ENCODE measurements at places on chromosomes 3 and 15.

DNA sequence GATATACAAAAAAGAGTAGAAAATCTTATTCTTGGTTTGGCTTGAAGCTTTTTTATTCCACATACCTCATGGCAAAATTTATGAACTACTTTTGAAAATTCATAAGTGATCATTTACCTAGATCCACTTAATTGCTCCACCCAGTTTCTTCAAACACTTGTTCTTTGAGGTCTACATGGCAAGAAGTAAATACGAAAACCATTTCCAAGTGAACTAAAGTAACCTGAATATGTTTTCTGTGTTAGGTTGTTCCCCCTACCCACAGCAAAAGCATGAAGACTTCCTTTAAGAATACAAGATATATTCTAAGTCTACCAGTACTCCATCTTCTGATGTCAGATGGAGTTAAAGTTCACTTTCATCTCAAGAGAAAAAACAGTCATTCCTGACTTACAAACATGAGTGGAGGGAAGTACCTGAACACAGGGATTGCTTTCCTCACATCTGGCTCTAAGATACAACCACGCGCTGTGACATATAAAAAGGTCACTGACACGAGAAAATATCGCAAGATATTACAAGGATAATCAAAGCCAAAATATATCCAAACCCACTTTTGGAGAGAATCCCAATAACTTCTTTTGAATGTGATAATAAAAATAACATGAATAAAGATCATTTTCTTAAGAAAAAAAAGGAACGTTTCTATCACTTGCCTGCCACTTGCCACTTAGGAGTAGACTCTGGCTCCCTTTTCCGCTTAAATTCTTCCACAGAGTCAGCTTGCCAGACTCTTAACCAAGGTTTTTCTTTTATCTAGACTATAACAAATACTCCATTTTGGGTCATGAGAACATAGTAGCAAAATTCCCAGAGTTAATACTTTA lies 424.5 kb downstream of the TIGIT start:
- no peaks in the 10 kb centered on the region for H3K36me3 ChIP-seq
- no peaks in the 10 kb centered on the region for H3K27me3 ChIP-seq
- H3K4me1 ChIP-seq: peaks cover 16% of the 10 kb centered on the region
- no peak overlapping the region for H3K27ac ChIP-seq
- no peak overlapping the region for H3K4me3 ChIP-seq

GRCh38 chr3:112667599-112667998 lies 26.7 kb upstream of the CCDC80 start:
- no peak for DNase-seq
- H3K27ac ChIP-seq: no peak overlapping the region
- peaks cover 21% of the 10 kb centered on the region for H3K36me3 ChIP-seq
- peaks cover 15% of the 10 kb centered on the region for H3K27me3 ChIP-seq
- H3K4me3 ChIP-seq: no peak overlapping the region

- peaks cover 2% of the 10 kb centered on the region for H3K27me3 ChIP-seq
- no peaks in the 10 kb centered on the region for H3K36me3 ChIP-seq
- H3K27ac ChIP-seq: no peak overlapping the region
- H3K4me1 ChIP-seq: no peaks in the 10 kb centered on the region
- H3K4me3 ChIP-seq: no peak overlapping the region
- DNase-seq: no peak
Observed at GRCh38 chr3:56086355-56086754, 381.9 kb downstream of the ERC2 start.

DNA sequence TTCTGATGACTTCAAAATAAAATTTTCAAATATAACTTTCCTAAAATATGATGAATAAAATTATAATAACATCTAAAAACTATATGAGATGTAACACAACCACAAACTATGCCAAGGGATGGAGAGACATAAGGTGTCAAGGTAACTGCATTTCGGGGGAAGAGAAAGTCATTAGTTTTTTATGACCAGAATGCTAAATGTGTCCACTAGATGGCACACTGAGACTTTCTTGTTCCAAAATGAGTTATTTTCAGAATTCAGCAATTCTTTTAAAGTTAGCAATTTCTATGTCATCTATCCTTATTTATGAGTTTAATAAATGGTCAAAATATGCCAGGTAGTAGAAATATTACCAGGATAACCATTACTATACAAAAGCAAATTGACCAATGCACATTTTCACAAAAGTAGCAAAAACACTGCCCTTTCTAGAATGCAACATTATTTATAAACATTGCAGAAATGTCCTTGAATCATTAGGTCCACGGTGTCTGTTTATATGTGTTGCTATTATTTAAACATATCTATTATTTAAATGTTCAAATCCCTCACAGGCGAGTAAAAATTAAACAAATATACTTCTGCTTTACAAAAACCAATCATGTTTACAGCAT lies 374.2 kb downstream of the PLCL2 start:
- peak; percentile 52 for DNase-seq
- H3K4me1 ChIP-seq: no peaks in the 10 kb centered on the region
- H3K27me3 ChIP-seq: no peaks in the 10 kb centered on the region
- H3K4me3 ChIP-seq: no peak overlapping the region
- H3K36me3 ChIP-seq: no peaks in the 10 kb centered on the region
- H3K27ac ChIP-seq: no peak overlapping the region

DNA sequence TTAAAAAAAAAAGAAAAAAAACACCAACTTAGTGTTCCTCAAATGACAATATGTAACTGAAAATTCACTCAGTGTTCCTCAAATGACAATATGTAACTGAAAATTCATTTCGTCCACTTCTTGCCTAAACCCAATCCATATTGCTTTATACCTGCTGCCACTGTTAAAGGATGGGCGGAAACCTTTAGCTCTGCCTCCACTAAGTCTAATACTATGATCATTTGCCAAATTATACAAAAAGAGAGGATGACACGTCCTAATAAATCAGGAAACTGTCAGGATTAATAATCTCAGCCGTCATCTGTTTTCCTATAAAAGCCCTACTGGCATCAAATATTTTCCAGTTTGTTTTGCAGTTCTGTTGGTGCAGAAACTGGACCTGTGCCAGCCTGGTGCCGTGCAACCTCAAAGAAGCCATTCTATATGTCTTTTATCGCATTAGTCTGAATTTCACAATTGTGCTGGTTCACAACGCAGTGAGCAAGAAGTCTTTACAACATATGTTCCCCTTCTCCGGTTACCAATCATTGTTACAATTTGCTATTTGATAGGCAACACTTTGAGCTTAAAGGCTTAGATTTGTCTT lies 160.4 kb upstream of the KCNH8 start:
- H3K27ac ChIP-seq: no peak overlapping the region
- no peaks in the 10 kb centered on the region for H3K36me3 ChIP-seq
- DNase-seq: no peak
- peak overlapping the region; percentile 57 for H3K4me3 ChIP-seq
- peaks cover 7% of the 10 kb centered on the region for H3K27me3 ChIP-seq
- H3K4me1 ChIP-seq: peaks cover 36% of the 10 kb centered on the region

- no peak overlapping the region for H3K27ac ChIP-seq
- H3K4me1 ChIP-seq: peaks cover 2% of the 10 kb centered on the region
Observed at GRCh38 chr3:46454209-46454595, 10.5 kb downstream of the LTF start.

- no peaks in the 10 kb centered on the region for H3K27me3 ChIP-seq
- H3K4me3 ChIP-seq: no peak overlapping the region
- no peak for DNase-seq
Observed at GRCh38 chr3:13347390-13347950, 72.7 kb downstream of the NUP210 start.

- H3K4me1 ChIP-seq: no peaks in the 10 kb centered on the region
- DNase-seq: no peak
- H3K27ac ChIP-seq: no peak overlapping the region
- no peak overlapping the region for H3K4me3 ChIP-seq
- H3K27me3 ChIP-seq: no peaks in the 10 kb centered on the region
Observed at GRCh38 chr3:37853691-37854413, 7.8 kb upstream of the CTDSPL start.

DNA sequence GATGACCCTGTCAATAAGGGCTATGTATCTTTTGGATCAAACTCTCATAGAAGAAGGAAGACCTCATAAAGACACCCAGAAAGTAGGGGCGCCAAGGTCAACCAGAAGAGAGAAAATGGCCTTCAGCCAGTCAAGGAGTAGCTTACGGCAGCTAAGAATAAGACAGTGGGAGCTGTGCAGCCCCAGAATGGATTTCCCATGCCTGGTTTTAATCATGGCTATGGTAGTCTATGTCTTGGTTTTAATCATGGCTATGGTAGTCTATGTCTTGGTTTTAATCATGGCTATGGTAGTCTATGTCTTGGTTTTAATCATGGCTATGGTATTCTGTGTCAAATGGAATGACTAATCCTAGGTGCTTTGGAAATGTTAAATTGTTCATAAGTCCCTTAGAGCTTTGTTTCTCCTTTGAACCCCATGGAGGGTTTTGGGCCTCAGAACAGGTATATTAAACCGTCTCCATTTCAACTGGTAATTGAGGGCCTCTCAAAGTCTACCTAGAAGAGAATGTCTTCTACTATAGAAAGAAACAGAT lies 742.0 kb upstream of the CFAP20DC start:
- H3K4me1 ChIP-seq: peaks cover 22% of the 10 kb centered on the region
- H3K36me3 ChIP-seq: peaks cover 40% of the 10 kb centered on the region
- DNase-seq: no peak
- H3K4me3 ChIP-seq: no peak overlapping the region
- no peak overlapping the region for H3K27ac ChIP-seq

- no peak overlapping the region for H3K27ac ChIP-seq
- no peaks in the 10 kb centered on the region for H3K36me3 ChIP-seq
- DNase-seq: no peak
- no peak overlapping the region for H3K4me3 ChIP-seq
Observed at GRCh38 chr3:65575376-65575840, 463.3 kb downstream of the MAGI1 start.

DNA sequence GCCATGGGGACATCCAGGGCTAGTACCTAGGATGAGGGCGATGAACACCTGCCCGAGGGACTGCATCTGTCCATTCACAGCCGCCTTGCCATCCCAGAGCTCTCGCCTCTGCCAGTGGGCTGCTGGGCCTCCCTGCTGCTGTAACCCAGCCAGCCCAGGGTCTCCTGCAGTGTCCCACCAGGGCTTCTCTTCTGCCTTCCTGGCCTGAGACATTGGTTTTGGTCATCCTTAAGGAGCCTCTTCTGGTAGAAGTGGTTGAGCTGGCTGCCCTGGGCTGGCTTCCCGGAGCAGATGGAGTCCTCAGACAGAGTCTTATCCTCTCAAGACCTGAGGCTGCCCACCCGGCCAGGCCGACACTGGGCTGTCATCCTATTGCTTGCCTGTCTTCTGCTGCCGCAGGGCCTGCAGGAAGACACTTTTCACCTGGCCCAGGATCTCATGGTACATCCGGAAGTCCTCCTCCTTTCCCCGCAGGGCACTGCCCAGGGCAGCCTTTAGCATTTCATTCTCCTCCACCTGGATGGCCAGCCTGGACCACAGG lies 6.1 kb upstream of the HHATL start:
- no peaks in the 10 kb centered on the region for H3K4me1 ChIP-seq
- no peak overlapping the region for H3K4me3 ChIP-seq
- no peaks in the 10 kb centered on the region for H3K27me3 ChIP-seq

- DNase-seq: no peak
- H3K4me3 ChIP-seq: no peak overlapping the region
- no peaks in the 10 kb centered on the region for H3K36me3 ChIP-seq
- H3K4me1 ChIP-seq: no peaks in the 10 kb centered on the region
- H3K27ac ChIP-seq: no peak overlapping the region
- no peaks in the 10 kb centered on the region for H3K27me3 ChIP-seq
Observed at GRCh38 chr3:55158345-55158744, 230.5 kb upstream of the LRTM1 start.

GRCh38 chr3:145197821-145198220 lies 963.2 kb downstream of the PLOD2 start:
- H3K27me3 ChIP-seq: no peaks in the 10 kb centered on the region
- DNase-seq: no peak
- H3K27ac ChIP-seq: no peak overlapping the region
- H3K4me3 ChIP-seq: no peak overlapping the region

GRCh38 chr3:67535006-67535405 lies 119.4 kb downstream of the SUCLG2 start:
- no peaks in the 10 kb centered on the region for H3K27me3 ChIP-seq
- no peak overlapping the region for H3K27ac ChIP-seq
- H3K4me1 ChIP-seq: peaks cover 6% of the 10 kb centered on the region

DNA sequence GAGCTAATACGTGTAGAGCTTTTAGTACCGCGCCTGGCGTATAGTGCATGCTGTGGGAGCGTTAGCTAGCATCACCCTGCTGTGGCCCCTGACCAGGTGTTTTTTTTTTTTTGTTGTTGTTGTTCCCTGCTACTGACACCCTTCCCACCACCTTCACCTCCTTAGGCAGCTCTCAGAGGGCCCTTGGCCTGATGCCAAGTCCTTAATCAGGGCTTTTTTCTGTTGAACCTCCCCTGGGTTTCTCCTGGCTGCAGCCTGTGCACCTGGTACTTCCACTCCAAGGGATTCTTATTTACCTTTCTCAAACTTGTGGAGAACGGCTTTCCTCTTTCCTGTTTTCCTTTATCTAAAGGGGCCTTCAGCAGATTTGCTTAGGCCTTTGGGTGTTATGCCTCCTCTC lies 53.3 kb downstream of the SLC7A14 start:
- no peak overlapping the region for H3K4me3 ChIP-seq
- no peaks in the 10 kb centered on the region for H3K36me3 ChIP-seq
- peaks cover 7% of the 10 kb centered on the region for H3K27me3 ChIP-seq
- no peak for DNase-seq
- no peaks in the 10 kb centered on the region for H3K4me1 ChIP-seq

Measured in activated CD4-positive, alpha-beta T cell treated with anti-CD3 and anti-CD28 coated beads, Interleukin-2, amount 10 ng/mL, durations not matched to agents 7 days and 5 days (primary cell).